Activated T-cell treated with anti-CD3 and anti-CD28 coated beads for 24 hours (primary cell): ENCODE measurements at places on chromosomes 13 and 19.

DNA sequence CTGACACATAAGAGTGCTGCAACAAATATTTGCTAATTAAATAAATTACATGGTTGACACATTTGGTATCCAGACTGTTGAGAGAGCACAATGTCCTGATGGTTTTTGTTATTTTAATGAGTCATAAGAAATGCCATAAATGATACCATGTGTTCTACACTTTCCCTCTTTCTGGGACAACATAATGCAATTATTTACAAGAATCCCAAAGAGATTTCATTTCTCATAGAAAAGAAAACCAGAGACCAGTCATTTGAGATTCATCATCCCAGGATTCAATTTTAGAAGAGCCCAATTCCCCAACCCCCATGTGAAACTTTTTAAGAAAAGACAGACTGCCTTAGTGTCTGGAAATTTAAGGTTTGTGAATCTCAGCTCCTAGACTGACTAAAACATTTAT is 399.6 kb downstream of the DCT start:
- DNase-seq = no peak

DNA sequence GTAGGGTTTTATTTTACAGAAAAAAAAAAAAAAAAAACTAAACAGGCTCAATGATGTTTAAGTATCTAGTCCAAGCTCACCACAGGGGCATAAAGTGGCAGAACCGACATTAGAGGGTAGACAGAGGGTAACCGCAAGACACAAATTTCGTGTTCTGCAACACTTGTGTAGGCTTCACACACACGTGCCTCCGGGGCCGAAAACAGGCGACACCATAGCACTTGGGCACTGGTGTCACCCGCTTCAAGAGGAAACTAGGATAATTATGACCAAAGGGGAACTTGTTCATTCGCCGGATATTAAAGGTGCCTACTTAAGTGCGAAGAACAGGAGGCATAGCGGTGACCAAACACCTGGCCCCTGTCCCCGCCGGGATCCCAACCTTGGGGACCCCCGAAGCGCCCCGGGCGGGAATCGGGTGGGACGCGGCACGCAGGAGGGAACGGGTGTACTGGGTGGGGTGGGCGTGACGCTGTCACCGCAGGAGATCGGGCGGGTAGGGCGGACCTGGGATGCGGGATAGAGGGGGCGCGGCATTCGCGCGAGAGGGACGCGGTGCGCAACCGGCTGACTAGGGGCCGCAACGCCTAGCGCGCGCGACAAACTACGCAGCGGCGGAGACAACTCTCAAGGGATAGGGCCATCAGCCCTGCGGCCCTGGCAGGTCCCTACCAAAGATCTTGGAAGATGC is 558 bp downstream of the MZT1 start:
- peak; percentile 17 for DNase-seq

DNA sequence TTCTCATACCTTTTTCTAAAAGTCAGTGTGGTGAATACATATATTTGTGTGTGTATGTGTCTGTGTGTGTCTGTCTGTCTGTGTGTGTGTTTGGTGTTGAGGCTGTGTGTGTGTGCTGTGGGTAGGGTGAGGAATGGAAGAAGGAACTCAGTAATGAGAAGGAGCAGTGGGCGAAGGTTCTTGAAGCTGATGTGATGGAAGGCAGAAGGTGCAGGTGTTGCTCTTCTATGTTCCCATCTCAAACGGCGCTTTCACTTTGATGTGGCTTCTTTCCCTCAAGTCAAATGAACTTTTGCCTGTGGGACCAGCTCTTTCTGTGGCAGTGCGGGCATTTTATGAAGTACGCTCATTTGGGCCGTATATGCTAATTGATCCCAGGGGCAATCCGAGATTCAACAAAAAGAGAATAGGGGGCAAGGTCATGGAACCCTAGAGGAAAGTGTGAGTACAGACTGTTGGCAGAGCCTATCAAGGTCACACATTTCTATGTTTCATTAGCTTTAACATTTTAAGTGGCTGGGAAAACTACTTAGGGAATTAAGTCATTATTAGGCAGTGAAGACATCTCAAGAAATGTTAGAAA is 15.2 kb downstream of the BIVM start:
- no peak for DNase-seq

GRCh38 chr13:111845621-111846351 is 221.2 kb upstream of the SOX1 start:
- no peak for DNase-seq

GRCh38 chr19:4096049-4096892 is 27.7 kb downstream of the MAP2K2 start:
- no peak for DNase-seq

DNA sequence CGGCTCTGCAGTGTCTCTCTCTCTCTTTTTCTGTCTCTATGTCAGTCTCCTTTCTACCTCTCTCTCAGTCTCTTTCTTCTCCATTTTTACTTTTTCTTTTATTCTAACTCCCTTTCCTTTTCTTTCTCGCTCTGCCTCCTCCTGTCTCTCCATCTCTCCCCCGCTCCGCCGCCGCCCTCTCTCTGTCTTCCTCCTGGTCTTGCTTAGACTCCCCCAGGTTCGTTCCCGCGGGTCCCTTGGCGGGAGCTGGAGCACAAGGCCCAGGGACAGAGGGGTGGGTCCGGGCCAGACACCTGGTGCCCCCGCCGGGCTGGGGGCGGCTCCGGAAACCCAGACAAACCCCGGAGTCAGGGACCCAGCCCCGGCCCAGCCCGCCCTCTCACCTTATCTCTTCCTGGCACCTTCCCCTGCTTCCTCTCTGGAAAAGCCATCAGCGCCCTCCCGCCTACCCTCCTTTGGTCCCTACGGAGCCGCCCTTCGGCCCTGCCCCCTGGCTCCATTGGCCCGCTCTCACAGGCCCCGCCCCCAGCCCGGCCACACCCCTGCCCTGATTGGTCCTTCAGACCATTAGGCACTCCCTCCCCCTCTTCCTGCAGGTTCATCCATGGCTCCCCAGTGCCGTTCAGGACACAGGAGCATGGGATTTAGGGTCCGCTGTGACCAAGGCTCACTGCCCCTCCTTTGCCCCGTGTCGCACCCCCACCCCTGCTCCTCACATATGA is 15.4 kb upstream of the NOP53 start:
- peak; percentile 42 for DNase-seq

- DNase-seq = no peak
Measured at GRCh38 chr19:50447053-50447452, 14.4 kb downstream of the MYBPC2 start.

DNA sequence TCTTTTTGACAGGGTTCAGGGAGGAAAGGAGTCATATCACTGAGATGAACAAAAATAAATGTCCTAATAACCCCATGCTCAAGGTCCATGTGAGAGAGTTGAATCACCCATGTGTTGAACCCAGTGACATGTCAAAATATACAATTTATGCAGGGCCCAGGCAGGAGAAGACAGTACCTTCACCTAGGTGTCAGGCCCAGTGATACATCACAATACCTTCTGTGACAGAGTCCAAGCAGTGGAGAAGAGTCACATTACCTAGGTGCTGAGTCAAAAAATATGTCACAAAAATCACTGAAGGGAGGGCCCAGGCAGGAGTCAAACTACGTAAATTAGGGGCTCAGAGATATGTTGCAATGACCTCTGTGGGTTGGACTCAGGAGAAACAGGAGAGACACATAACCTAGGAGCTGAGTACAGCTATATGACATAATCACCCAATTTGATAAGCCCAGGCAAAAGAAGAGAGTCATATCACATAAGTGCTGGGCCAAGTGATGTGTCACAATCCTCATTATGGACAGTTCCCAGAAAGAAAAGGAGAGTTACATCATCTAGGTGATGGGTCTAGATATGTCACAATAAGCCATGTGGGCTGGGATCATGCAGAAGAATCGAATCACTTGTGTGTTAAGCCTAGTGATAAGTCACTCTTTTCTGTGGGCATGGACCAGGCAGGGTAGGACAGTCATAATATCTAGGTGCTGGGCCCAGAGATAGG is 13.8 kb upstream of the ZNF724 start:
- DNase-seq = no peak

GRCh38 chr13:92390217-92390616 is 836.4 kb upstream of the GPC6 start:
- DNase-seq = no peak

- no peak for DNase-seq
Measured at GRCh38 chr13:25422153-25422552, 50.4 kb downstream of the ATP8A2 start.

- DNase-seq = no peak
Measured at GRCh38 chr19:5093297-5093928, 124.5 kb downstream of the KDM4B start.

DNA sequence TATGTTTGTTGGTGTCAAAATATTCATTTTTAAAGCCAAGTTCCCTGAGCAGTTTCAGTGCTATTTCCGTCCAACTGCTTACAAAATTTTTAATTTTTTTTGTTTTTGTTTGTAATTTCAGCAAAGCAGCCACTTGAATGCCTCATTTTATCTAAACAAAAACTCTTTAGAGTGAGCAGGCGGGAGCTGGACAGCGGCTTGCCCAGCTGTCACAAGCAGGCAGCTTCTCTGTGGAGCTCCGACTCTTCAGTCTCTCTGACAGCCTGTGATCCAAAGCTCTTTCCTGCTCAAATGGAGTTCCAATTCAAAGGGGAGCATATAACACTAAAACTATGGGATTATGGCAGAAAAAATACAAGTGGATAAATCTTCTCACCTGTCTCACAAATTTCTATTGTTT is 618.3 kb upstream of the PCDH20 start:
- no peak for DNase-seq

GRCh38 chr19:50873056-50873455 is at the start of gene KLK2:
TSS of gene KLK2 (plus strand) at chr19:50873439. CDS start at chr19:50873474, 35 bp downstream.
- no peak for DNase-seq

DNA sequence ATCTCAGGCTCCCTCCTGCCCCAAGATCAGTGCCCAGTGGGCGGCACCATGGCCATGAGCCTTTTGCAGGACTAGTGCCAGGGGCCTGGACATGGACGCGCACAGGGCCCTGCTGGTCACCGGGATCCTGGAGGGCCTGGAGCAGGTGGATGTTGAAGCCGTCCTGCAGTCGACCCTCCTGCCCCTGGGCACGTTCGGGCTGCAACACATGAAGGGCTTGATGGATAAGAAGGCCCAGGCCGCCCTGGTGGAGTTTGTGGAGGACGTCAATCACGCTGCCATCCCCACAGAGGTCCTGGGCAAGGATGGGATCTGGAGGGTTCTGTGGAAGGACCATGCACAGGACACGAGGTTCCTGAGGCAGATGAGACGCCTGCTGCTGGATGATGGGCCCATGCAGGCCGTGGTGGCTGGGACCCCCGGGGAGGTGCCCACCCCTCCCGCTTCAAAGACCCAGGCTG is 38.0 kb upstream of the PNMA8B start:
- no peak for DNase-seq

- DNase-seq = no peak
Measured at GRCh38 chr13:104297075-104297474, 1230.9 kb upstream of the SLC10A2 start.

- no peak for DNase-seq
Measured at GRCh38 chr13:60303166-60303565, 93.9 kb upstream of the TDRD3 start.

DNA sequence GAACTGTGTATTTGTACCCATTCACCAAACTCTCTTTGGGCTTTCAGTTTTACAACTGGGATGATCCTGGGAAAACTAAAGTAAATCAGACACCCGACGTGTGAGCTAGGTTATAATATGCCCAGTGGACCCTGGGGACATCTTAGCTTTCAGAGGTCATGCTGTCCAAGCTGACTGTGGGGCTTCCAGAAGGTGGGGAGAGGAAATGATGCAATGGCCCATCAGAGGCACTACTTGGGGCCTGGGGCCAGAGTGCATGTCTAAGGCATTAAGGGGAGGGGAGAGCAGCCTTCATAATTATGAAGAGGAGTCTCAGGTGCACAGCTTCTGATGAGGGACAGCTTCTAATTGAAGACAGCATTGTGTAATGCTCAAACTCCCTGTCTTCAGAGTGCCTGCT is 30.9 kb downstream of the ALOX5AP start:
- DNase-seq = no peak

GRCh38 chr13:98451676-98452470 is 125.0 kb downstream of the STK24 start:
- no peak for DNase-seq

DNA sequence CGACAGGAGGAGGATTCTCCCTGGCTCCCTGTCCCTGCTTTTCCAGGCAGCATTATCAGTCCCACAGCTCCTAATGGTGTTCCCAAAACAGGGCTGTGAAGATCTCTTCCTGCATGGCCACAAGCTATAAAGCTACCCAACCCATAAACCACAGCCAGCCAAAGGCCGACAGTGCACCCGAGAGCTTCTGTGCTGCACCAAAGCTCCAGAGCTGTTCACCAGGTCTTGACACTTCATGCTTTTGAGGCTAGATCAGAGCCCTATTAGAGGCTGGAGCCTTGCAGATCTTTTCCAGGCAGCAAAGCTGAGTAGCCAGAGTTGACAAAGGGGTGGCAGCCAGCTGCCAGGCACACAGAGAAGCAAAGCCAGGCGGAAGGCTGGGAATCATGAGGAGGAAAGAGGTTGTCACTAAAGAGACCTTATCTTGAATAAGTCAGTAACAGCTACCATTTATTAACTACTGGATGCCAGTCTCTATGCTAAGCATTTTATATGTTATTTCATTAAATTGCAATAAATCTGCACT is 180.4 kb downstream of the KATNAL1 start:
- no peak for DNase-seq

DNA sequence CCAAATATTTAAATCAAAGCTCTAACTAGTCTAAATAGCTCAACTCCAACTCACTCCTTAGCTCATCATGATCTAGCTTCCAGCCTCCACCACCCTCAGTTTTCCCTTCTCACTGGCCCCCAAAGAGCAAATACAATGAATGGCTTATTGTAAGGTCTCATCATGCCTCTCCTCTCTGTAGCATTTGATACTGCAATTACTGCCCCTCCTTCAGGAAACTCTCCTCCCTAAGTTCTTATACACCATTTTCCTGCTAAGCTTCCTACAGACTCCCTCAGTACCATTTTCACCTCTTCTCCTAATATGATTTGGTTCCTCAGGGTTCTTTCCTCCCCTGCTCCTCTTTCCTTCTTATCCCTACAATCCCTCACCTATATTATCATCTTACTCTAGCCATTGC is 12.8 kb downstream of the KPNA3 start:
- no peak for DNase-seq

- no peak for DNase-seq
Measured at GRCh38 chr19:30175987-30176386, 196.2 kb upstream of the ZNF536 start.

- DNase-seq = no peak
Measured at GRCh38 chr19:47490847-47491246, 6.8 kb upstream of the KPTN start.

DNA sequence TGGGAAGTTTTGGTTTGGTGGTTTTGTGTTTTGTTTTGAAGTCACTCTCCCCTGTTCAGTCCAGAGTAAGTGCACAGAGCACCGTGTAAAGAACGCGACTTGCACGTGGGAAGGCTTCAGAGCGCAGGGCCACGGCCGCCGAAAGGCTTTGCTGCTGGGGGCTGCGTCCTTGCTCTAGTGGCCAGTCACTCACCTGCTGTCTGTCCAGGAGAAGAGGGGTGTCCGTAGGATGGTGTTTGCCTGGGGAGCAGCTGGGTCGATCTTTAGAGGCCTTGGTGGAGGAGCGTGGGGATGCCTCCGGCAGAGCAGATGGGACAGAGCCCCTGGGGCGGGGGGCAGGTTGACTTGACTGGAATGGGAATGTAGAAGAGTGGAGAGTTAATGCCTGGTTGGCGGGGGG is 116.6 kb upstream of the MCF2L start:
- DNase-seq = no peak
